NCI-H1092 treated with DMSO at 0.1 percent for 48 hours (cell line): ENCODE measurements at places on chromosomes 16 and 17.

- peak; percentile 42 for DNase-seq
Observed at GRCh38 chr16:20114356-20114755, 40.7 kb upstream of the GPR139 start.

DNA sequence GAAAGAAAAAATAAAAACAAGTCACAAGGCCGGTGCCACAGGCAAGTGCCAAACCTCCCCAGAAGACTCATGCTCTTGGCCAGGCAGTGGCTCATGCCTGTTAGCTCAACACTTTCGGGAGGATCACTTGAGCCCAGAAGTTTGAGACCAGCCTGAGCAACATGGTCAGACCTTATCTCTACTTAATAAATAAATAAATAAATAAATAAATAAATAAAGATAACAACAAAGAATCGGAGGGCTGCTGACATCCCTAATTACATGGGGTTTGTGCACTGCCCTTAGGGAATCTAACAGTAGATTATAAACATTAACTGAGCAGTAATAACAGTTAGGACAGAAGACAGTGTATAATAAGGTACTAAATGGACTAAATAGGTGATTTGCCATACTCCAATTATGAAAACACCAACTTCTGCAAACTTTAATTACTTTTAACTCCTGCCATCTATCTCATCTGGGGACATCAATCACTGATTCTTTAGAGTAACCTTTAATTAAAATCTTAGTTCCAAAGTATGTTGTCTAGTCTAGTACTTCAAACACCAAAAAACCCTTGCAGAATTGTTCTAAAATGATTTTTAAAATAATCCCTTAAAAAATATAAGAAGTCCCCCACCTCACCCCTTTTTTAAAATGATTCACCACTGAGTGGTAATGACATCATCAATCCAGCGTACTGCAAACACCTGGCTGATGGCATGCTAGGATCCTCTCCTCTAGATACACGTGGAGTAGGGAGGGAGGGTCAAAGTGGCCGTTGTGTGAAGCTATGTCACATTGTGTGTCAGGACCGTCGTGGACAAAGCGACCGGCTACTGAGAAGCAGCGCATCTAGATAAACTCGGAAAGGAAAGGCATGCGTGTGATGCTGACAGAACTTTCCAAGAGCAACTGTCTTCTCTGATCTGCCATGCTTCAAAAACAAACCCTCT is 28.5 kb downstream of the CYTH1 start:
- no peak for DNase-seq

DNA sequence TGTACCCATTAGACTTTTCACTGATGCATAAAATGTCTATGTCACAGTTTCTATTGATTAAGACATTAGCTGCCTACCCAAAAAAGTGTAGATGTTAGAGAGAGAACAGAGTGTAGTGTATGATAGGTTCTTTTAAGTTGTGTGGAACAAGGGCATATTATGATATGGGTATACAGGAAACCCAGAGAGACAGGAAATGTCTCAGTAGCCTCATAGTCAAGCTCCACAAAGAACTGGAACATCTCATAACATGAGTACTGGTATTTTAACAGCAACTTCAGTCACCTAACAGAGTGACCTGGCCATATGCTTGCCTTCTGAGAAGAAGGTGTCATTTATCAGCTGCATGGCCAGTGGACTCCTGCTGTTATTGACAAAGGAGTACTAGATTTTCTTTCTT is 128.1 kb downstream of the RGS9 start:
- DNase-seq, result no peak

DNA sequence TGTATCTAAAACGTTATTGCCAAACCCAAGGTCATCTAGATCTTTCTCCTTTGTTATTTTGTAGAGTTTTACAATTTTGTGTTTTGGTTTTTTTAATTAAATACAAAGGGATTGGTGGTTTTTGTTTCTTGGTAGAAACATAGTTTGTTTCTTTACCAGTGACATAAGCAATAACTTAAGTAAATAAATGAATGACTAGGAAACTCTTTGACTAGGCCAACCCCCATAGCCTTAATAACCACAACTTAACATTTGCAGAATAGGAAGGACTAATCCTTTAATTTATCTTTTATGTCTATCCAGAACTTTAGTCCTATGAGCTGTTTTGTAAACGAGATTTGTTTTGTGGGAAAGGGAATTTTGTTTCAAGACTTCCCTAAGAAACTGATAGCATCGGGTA is 162.5 kb downstream of the PRKCA start:
- DNase-seq, result no peak

- DNase-seq, result peak; percentile 88
Observed at GRCh38 chr17:76072148-76072858, at the start of gene SRP68. SRP68 (minus strand) TSS chr17:76072517; CDS start chr17:76072491, 26 bp downstream.

DNA sequence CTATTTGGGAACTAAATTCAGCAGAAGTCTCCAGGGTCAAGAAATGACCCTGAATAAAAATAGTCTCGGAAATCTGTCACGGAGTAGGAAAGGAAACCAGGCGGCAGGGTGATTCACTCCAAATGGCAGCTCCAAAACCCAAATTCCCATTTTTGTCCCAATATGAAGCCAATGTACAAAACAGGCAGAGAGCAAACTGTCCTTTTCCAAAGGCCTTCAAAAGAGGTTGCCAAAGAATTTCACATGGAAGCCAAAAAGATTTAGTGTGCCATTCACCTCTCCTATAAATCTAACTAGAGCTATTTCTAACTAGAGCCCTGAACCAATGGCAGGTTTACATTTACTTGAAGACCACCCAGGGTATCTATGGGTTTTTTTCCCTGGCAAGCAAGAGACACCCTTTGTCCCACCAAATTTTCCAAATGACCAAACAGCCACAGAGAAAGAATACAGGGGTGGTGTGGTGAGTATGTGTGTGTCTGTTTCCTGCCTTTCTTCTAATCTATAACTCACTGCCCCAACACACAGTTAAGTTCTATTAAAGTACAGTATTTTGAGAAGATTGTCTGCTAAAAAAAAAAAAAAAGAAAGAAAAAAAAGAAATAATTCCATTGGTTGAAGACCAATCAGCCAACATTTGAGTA is 6.8 kb downstream of the MYO1D start:
- no peak for DNase-seq

- peak; percentile 12 for DNase-seq
Observed at GRCh38 chr17:27651411-27652345, 20.7 kb downstream of the LGALS9 start.

GRCh38 chr16:17027488-17028129 is 443.2 kb downstream of the XYLT1 start:
- no peak for DNase-seq

DNA sequence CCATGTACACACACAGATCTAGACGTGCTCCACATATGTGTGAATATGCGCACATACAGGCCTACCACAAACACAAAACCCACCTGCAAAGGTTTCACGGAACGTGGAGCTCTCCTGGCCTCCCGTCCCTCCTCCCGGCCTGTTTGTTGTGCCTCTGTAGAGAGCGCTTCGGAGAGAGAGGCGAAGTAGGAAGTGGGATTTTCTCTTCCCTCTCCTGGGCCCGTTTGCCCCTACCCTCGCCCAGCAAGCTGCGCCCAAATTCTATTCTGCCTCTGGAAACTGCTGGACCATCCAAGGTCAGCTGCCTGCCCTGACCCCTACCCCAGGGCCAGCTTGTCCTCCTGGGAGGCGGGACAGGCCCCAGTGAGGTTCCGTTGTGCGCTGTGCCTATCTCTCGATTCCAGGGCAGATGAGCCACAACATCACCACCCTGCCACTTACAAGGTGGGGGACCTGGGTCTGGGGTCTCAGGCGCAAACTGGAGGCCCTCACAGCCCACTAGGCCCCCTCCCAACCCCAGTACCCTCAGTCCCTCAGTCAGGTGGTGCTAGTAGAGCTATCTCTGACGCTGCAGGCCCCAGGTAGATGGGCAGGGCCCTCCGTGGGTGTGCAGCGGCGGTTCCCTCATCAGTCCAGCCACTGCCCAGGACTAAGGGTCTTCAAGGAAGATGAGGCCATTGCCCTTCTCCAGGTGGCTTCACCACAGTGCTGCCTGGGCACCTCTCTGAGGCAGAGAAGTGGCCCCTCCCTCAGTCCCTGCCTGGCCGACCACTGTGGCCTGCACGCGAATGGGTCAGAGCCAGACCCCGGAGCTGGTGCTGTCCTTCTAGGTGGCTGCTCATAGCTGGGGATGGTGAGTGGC is 54.2 kb downstream of the BEAN1 start:
- DNase-seq, result no peak

GRCh38 chr16:23519282-23519681 is 9.0 kb upstream of the GGA2 start:
- DNase-seq, result no peak

- peak; percentile 13 for DNase-seq
Observed at GRCh38 chr17:6910987-6911603, 79.6 kb upstream of the TEKT1 start.

DNA sequence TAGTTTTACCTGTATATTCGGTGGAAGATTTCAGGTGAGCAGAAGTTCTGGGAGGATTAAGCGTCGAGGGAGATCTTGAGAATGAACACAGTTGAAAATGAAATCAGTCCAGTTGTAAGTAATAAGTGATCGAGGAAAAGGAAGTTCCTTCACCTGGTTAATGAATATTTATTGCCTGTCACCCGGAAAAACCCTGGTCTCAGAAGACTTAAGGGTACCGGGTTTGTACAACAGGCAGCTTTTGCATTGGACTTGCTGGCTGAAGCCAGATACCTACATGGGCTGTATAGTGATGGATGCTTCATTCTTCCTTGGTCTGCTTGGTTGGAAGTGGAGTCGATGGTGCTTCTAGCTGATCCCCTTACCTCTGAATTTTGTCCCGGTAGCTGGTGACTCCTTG is 72.7 kb downstream of the PRKCA start:
- DNase-seq, result no peak

- DNase-seq, result peak; percentile 83
Observed at GRCh38 chr16:12229759-12230594, 253.4 kb downstream of the SNX29 start.

- DNase-seq, result no peak
Observed at GRCh38 chr17:4066210-4066609, 76.6 kb downstream of the ZZEF1 start.

DNA sequence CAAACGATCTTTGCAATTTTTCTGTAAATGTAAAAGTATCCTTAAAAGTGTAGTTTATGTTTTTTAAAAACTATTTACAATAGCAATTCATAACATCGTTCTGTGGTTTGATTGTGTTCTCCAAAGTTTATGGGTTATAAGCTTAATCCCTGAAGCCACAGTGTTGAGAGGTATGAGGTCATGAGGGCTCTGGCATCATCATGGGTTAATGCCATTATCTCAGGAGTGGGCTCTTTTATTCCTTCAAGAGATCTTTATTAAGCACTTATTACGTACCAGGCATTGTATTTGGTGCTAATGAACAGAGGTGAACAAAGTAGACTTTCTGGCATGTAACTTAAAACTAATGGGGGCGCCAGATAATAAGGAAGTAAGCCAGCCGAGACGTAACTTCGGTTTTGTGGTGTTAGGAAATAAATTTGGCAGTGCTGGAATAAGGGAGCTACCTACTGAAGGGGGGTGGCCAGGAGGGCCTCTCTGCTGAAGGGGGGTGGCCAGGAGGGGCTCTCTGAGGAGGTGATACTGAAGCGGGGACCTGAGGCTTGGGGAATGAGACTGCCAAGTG is 158.1 kb downstream of the VPS53 start:
- no peak for DNase-seq
